NCI-H2081 (cell line): ENCODE measurements at places on chromosomes 7 and 10.

DNA sequence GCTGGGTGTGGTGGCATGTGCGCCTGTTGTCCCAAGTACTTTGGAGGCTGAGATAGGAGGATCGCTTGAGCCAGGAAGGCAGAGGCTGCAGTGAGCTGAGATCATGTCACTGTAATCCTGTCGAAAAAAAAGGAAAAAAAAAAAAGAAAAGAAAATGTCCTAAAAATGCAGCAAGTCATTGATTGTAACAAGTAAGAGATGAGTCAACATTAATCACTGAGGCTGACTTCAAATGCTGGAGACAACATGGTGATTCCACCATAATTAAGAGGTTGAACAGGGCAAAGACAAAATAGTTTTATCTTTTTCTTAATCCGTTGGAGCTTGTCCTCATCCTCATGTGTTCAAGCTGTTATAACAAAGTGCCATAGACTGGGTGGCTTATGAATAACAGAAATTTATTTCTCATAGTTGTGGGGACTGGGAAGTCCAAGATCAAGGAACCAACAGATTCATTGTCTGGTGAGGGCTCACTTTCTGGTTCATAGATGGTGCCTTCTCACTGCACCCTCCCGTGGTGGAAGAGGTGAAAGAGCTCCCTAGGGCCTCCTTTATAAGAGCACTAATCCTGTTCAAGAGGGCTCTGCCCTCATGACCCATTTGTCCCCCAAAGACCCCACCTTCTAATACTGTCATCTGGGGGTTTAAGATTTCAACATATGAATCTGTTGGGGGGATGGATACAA lies 60.3 kb downstream of the TBXAS1 start:
- no peak for DNase-seq

DNA sequence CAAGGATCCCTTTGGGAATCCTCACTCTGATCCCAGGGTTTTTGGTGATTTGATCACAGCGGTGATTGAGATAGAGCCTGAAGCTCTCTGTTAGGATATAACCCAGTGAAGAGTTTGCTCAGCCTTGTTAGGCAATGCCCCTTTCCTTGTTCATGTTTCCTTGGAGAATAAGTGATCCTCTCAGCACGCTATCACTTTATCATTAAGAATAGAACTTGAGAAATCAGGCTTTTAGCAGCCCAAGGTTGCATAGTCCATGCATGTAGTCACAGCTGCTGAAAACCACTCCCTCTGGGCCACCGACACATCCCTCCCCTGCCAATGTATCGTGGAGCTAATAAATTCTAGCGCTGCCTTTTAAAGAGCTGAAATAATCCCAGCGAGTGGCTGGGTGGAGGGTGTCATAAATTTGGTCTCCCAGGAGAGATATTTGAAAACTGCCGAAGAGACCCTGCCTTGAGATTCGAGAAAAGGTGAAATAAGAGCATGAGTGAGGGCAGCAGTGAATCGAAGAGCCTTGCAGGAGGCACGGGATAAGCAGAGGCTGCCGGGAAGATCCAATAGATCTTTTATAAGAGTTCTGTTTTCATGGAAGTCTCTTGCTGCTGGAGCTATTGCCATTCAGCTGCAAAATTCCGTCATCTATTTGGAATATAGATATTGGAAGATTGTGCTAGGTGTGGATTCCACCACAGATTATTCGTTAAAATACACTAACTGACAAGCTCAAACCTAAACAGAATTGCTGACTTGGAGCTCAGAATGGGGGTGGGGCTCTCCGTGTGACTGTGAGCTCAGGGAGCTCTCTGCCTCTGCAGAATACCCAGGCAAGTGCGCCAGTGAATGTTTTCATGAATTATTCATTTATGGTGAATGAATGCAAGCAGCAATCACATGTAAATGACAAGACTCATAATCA lies 249.8 kb downstream of the TRIL start:
- DNase-seq, result no peak

DNA sequence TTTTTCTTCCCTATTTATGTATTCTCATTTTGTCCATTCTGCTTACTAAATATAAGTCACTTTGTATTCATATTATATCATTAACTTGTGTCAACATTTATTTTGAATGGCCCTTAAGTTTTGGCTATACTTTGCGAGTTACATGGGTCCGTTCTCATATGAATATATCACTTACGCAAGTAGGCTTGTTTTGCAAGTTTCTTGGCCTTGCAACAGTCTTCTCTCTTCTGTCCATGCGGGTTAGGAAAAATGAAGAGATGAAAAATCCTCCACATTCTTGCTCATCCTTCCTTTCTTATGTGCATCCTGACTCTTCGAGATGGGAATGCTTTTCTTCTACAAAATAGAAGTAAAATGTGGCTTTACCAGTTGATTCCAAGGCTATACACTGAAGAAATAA lies 82.8 kb downstream of the GPR158 start:
- no peak for DNase-seq

GRCh38 chr10:93458821-93459257 lies 23.3 kb downstream of the MYOF start:
- DNase-seq, result no peak

- no peak for DNase-seq
Observed at GRCh38 chr10:60872451-60872850, 71.5 kb downstream of the RHOBTB1 start.

- DNase-seq, result no peak
Observed at GRCh38 chr7:16991551-16991950, 109.8 kb upstream of the AGR3 start.

DNA sequence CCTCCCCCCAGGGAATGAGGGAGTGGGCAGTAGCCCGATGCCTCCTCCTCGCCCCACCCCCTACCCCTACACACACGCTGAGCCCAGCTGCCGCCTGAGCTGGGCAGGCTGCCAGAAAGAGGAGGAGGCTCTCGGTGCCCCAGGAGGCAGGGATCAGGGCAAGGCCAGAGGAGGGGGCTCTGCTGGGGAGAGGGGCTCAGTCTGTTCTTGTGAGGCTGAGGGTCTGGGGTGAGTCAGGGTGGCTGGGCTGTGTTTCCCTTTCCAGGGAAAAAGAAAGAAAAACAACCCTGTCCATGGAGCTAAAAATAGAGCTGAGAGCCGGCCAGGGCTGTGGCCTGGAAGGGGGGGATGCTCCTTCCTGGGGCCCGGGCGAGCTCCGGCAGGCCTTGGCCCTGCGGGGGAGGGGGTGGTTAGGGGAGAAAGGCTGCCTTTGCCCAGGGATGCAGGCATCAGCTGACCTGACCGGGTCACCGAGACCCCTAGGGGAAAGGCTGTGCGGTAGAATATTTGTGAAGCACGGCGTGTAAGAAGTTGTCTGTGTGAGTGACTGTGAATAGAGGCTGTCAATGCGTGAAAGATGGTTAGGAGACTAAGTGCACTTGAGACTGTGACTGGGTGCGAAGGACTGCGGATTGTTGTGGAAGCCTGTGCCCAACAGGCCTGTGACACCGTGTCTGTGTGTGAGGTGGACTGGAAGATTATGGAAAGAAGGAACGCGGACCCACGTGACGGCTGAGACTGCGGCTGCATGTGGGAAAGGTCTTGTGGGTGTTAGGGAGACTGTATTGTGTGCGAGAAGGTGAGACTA lies 1.2 kb upstream of the LZTS2 start:
- DNase-seq, result peak; percentile 86

DNA sequence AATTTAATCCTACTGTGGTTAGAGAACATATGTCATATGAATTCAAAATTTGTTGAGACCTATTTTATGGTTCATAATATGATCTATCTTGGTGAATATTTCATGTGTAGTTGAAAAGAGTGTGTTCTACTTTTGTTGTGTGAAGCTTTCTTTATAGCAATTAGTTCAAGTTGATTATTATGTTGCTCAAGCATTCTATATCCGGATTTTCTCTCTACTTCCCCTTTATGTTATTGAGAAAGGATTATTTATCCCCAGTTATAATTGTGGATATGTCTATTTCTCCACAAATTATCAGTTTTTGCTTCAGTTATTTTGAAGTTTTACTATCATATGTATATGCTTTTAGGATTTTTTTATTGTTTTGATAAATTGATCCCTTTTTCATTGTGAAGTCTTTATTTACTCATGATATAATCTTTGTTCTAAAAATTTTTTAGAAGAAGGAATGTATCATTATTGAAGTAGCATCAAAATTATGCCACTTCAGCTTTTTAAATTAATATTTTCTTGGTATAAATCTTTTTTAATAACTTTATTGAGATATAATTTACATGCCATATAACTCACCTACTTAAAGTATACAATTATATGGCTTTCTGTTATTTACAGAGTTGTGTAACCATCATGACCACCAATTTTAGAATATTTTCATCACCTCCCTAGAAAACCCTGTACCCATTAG lies 12.0 kb upstream of the MEST start:
- no peak for DNase-seq
